Ascending aorta (tissue), 2 donors: ENCODE measurements at places on chromosomes 12 and 14.
A peak's percentile ranks its signal among the peaks of the same experiment; 100 is the strongest.

GRCh38 chr12:120470150-120470784 lies 719 bp upstream of the SRSF9 start:
- no peak for DNase-seq

DNA sequence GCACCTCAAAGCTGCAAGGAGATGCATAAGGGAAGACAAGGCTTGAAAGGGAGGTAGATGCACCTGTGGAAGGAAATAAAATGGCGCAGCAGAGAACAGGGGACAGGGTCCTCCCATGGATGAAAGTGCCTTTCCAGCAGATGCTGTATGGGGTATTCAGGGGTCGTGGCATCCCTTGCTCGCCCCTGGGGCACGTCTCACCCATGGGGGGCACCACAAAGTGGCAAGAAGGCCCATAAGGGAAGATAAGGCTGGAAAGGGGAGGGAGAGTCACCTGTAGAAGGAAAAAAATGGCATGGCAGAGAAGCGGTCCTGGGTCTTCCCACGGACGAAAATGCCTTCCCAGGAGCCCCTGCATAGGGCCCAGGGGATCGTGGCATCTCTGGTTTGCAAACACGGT lies 265.1 kb downstream of the ALG10 start:
- no peak for DNase-seq

DNA sequence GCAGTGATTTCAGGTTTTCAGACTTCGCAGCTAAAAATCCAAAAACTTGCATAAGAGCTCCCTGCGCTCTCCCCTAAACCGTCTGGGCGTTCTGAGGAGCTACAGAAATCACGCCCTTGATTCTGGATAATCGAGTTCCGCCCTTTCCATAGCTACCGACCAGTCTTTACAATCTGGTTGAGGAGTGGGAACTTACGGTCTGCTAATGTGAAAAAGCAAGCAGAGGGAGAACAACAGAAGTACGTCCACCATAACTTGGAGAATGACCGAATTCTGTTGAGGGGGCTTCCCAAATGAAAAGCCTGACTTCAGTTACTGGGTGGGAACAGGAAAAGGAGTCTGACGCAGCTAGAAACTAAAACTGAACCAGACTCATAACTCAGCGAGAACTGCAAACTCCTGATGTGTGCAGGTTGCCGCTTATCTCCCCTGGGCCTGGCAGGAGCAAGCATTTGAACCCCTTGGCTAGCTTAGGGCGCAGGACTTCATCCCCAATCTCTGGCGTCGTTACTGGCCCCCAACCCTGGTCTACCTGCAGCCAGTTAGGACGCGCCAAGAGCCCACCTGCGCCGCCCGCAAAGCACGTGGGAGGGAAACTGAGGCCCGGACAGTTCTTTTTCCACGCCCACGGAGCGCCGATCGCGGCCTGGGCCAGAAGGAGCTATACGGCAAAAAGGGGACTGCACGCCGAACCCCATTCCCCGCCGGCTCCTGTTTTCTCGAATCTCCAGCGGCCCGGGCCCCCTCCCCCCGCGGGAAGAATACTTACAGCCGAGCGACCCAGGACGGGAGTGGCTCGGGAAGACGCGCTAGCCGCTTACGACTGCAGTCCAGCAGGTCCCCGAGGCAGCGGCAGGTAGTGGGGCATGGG lies 838 bp downstream of the LRIG3 start:
- peak; percentile 67 for DNase-seq

DNA sequence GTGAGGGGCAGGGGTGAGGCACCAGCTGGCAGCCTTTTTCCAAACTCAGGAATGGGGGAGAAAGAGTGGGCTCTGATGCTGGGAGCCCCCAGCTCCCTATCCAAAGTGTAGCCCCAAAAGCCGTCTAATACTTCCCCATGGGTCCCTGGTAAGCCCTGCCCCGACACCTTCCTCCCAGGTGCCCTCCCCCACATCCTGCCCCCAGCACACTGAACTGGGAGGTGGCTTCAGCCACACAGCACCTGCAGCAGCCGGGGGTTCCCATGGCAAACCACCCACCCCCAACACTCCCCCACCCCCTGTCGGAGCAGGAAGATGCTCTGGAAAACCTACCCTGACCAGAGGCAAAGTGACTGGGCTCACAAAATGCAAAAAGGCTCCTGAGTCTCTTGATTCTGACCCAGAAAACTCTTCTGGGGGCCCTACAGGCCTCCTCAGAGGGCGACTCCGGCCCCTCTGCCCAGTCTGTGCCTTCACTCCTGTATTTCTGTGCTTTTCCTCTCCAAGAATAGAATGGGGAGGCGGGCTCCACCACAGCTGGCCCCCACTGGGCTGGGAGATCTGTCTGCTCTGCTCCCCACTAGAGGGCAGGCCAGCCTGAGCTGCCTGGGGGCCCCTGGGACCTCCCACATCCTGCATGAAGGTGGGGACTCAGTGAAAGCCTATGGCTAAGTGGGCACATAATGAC lies 81.6 kb downstream of the ITPK1 start:
- DNase-seq = no peak

- DNase-seq = no peak
Measured at GRCh38 chr12:89960011-89960507, 251.4 kb upstream of the ATP2B1 start.

- no peak for DNase-seq
Measured at GRCh38 chr14:30242744-30243143, 315.1 kb upstream of the PRKD1 start.

GRCh38 chr12:131709226-131709625 lies 1.7 kb upstream of the SFSWAP start:
- no peak for DNase-seq

- no peak for DNase-seq
Measured at GRCh38 chr14:27006570-27006969, 408.7 kb upstream of the NOVA1 start.

DNA sequence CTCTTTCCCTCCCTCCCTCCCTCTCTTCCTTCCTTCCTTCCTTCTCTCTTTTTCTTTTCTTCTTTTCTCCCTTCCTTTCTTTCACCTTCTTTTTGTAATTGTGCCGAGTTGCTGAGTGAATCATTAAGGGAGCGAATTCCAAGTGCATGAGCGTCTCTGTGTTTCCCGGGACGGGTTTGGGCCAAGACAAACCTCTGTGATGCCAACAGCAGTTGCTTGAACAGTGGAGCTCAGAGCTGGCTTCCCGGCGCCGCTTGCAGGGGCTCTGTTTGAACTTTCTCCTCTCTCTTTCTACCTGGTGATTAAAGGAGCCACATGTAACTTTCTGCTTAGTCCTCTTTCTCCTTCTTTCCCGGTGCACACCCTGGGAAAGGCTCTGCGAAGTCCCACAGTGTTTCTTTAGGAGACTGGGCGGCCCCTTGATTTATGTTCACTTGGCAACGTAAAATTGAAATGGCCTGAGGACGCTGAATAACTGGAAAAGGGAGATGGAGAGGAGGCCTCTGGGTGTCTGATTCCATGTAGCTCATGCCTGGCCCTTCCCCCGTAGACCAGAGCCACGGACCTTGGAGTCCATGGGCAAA lies 33.7 kb upstream of the MAP1LC3B2 start:
- peak; percentile 92 for DNase-seq

GRCh38 chr14:104240434-104241157 lies 102.2 kb downstream of the KIF26A start:
- no peak for DNase-seq

- DNase-seq = no peak
Measured at GRCh38 chr14:24337144-24337823, 2.4 kb upstream of the ADCY4 start.

GRCh38 chr14:64992328-64992885 lies 5.7 kb downstream of the FNTB start:
- no peak for DNase-seq

DNA sequence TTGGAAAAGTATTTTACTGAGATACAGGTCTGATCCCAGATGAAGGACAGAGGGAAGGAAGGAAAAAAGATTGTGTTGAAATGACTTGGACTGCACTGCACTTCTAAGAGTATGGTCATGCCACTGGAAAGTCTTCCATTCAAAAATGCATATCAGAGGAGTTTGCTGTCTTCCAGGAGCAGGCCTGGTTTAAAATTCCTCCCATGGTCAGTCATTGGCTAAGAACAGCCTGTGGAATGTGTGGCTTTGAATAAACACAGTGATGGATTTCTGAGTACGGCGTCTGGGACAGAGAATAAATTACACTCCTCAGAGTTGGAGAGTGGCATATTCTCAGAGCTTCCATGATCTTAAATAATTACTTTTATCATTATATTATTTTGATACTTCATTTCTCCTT lies 245.8 kb upstream of the PDZRN4 start:
- no peak for DNase-seq

GRCh38 chr12:31574803-31575575 lies 15.9 kb downstream of the DENND5B start:
- DNase-seq = no peak

DNA sequence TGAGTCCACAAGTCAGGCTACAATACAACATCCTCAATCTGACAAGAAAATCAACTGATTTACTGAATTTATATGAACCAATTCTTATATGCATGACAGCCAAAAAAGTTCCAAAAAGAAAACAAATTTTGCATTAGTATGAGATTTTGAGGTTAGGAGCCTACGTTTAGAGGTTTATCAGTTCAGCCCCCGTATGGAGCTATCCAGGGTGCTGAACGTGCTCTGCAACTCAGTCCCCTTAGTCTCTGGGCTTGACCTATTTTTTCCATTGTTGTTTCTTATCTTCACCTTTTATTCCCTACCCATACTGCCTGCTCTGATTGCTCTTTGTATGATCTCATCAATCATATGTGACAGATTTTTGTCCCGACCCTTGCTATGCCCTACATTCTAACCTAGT lies 693.0 kb downstream of the NRXN3 start:
- DNase-seq = no peak

DNA sequence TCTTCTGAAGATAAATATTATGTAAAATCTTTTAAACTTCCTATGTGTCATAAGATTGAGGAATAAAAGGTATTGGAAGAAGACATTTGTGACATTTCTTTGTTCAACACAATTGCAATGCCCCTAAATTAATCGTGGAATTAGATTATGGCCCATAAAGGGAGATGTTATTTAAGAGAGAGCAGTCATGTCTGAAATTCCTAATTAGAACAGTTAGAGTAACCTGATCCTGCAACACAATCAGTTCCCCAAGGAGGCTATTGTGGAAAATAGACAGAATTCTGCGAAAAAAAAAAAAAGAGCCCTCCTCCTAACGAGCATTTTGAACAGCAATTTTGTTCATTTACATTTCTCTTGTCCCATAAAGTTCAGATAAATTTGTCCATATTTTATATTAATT lies 339.5 kb downstream of the PAWR start:
- no peak for DNase-seq

DNA sequence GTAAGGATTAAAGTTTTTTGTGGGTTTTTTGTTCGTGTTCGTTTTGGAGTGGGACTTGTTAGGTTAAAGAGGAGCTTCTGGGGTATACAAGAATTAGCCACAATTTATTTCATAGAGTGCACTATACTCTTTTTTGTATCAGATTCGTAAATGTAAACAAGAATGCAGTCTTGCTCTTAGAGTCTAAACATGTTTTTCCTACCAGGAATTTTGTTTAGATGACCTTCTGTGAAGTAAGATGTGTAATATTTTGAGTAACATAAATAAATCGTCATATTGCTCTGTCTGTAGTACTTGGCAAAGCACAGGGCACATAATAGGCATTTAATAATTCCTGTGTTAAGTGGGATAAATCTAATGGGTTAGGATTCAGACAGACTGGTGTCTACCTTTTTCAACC lies 9.6 kb downstream of the CNOT2 start:
- no peak for DNase-seq

DNA sequence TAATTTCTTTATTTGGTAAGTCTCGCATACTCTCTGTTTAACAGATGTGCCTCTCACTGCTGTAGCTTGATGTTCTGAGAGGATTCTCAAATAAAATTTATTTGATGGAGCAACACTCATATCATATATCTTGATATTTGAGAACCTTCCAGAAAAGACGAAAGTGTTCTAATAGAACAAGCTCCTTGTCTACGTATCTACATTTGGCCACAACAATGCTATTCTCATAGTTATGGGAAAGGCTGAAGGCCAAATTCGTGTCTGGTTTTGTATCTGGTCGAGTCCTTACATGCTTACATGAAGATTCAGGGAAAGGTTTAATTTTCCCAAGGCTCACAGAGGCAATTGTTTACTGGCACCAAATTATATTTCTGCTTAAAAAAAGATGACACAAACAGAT lies 186.7 kb upstream of the SLC38A2 start:
- DNase-seq = no peak

DNA sequence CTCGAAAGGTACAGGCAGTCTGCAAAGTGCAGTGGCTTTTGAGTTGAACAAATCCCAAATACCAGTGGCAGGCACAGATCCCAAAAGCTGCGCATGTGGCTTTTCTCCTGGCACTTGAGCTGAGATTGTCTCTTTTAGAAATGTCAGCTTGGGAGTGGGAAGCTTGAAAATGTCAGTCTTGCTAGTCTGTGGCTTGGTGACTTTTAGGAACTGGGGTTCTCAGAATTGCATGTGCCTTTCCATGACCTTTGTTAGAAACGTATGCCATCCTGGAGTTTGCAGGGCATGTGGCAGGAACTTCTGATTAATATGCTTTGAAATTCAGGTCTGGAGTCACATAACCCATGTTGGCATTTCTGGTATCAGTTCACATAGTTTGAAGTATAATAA lies 182.1 kb downstream of the CHST11 start:
- no peak for DNase-seq

DNA sequence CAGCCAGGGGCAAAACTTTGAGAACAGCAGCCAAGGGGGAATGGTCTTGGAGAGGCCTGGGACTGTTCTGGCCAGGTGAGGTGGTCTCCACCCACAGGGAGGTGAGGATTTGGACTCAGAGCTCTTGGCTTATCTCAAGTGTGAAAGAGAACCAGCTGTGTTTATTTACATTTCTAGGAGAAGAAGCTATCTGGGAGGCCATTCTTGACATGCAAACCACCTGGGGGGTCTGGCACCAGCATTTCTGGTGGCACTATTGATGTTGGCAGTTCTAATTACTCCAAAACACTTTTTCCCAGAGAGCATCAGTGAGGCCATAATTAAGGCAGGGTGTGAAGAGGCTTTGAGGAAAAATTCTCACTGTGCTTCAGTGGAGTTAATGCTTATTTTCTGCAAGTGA lies 95.1 kb downstream of the CAND1 start:
- no peak for DNase-seq

DNA sequence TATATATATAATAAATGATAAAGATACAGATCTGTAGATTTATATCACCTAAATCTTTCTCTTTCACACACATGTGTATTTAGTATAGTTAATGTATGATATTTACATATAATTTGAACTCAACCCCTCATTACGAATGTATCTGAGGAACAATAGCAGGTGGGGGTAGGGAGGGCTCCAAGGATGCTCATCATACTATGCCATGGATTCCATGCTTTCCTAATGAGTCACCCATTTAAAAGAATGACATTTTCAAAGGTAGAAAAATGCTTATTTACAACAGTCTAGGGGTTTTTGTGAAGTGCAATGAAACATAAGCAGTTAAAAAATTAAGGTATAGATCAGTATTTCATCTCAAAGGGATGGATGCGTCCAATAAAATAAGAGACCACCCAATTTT lies 181.6 kb downstream of the SOX5 start:
- DNase-seq = no peak
